ENCODE measurements at places on chromosomes 3 and 15.

GRCh38 chr15:68440136-68440535 lies 8.2 kb upstream of the ITGA11 start:
- no peak for DNase-seq

DNA sequence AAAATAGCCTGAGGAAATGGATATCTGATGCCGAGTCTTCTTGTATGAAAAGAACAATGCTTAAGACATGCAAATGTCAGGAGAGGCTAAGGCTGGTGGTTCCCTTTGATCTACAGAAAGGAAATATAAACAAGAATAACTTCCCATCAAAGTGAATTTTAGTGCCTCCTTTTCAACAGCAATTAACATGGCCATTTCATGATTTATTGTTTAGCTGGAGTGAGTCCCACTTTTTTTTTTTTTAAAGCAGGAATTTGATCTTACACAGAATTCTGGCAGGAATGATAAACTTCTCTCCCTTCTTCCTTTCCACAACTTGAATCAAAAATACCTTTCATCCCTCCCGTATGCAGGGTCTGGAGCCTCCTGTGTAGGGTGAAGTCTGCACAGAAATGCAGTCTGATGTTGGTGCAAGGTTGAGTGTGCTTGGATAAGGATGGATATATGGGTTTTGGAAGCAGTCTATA lies 287.0 kb downstream of the MEX3B start:
- no peak for DNase-seq

DNA sequence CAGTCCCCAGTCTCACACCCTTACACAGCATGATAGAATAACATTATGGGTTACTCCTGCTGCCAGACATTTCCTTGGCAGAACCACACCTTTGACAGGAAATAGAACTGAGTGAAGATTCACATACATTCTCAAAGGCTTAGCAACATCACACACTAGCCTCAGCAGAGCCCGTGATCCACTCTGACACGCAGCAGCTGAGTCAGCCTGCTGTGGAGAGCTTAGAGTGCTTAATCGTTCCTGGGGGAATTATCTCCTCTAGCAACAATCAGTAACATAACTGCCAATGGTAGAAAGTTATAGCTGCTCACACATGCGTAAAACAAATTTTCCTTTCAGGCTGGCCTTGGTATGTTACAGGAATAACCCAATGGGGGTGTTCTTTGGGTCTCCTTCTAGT lies 382.1 kb downstream of the GAP43 start:
- no peak for DNase-seq

DNA sequence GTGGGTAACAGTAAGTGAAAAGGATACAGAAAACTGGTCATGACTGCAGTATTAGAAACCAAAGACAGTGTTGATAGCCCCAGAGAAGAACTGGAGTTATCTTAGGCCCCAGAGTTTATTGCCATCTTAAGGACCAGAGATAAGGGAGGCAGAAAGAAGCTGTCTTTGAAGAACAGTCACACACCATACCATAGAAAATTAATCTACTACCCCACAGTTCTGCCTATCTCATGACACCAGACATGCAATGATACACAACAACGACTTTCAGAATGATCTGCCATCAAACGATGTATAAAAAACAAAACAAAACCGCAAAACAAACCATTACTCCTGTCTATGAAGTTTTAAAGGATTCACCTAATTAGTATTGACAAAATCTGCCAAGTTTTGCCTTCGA lies 9.6 kb downstream of the CPOX start:
- DNase-seq = peak; percentile 85

DNA sequence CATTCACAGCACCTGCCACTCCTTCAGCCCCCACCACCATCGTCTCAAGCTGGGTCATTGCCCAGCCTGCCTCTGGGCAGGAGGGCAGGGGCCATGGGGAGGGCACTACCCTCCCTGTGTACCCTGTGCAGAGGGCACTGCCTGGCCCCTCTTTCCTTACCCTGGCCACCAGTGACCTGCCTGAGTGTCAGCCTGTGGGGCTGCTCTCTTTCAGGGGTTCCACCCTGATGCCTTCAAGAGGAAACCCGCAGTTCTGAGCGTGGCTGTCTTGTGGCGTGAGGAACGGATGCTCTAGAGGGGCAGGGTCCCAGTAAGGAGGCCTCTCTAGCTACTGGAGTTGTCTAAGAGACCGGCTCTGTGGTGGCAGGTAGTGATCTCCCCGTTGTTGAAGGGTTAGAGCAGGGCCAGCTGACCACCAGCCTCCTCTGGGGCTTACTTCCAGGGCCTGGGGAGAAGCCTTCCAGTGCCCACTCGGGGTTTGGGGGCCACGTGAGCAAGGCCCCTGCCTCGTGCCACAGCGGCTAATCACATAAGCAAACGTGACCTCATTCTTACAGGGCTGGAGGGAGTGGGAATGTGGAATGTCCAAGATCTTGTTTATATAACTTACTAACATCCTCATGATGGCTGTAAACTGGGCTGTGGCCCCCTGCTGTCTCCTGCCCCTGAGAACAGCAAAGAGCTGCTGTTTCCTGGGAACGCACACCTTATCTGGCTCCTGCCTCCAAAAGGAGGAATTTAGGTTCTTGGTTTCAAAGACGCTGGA lies 31.4 kb upstream of the SEC13 start:
- DNase-seq = no peak

GRCh38 chr3:138935863-138936740 lies 10.8 kb downstream of the FOXL2 start:
- DNase-seq = peak; percentile 59

DNA sequence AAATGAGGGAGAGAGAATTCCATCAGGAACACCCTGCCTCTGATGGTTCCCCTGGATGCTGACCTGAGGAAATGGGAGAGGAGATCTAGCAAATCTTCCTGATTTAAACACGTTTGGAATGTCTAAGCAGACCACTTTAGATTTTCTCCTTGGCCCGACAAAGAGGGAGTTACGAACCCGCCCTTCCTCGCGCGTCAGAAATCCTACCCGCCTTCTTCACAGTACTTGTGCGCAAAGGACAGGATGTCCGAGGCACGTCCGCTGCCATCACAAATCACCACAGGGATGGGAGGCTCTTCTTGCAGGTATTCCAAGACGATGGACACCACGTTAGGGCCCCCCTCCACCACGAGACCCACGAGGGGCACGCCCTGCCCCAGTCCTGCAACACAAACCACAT lies 38.6 kb downstream of the TRPM1 start:
- DNase-seq = no peak

DNA sequence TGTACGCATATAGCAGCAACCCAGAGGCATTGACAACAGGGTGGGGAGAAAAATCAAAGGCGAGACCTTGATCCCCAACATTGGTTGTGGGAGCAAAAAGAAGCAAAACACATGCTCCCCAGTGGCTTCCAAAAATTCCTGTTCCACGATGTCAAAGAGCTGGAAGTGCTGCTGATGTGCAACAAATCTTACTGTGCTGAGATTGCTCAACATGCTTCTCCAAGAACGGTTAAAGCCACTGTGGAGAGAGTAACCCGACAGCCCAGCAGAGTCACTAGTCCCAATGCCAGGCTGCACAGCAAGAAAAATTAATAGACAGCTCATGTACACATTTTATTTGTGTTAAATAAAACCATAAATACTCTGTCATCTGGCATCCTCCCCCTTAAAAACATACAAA lies 179.9 kb upstream of the PFN2 start:
- no peak for DNase-seq

DNA sequence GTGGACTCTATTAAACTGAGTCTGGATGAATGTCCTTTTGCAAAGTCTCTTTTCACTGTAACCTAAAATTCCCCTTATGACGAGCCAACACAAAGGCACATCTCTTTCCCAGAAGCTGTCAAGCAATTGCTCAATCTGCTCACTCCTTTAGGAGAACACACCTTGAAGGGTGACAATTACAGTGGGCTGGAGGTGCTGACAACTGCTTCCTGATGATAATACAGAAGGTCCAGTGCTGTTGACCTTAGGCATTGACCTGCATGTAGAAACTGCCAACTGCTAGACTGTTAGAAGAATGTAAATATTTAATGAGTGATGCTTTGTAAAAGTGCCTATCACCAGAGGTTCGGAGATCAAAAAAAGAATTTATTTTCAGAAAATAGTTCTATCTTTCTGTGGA lies 757.7 kb downstream of the GRM7 start:
- no peak for DNase-seq

GRCh38 chr3:10925436-10926255 lies 66.9 kb upstream of the SLC6A1 start:
- no peak for DNase-seq

DNA sequence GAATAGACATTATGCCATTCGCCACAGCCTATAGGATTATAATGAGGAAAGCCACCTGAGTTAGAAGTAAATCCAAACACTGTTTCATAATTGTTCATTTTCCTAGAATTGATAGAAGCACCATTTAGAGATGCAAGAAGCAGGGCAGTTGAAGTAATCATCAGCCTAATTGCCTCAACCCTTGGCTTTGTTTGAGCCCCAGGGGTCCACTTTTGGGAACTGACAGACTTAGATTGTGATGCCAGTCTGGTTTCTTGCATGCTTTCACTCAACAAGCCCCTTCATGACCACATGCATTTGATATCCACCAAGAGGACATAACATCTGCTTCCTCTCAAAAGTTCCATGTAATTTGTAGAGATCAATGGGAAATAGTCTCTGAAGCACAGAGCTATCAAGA lies 97.2 kb upstream of the COL8A1 start:
- DNase-seq = no peak

DNA sequence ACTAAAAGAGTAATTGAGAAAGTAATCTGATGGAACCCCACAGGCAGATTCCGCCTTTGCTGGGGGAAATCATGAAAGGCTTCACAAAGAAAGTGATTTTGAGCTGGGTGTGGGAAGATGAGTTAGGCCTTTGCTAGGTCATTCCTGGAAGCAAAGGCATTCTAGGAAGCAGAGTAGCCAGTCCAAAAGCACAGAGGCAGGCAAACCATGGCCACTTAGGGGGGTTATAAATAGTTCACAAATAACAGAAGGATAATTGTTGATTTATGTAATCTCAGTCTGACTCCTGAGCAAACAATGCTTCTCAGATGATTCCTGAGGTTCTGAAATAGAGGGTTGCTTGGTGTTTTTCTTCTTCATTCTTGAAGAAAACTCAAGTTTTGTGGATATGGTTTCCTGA lies 576.3 kb downstream of the NTRK3 start:
- no peak for DNase-seq

- DNase-seq = no peak
These were observed 11.2 kb upstream of the TMEM212 start for GRCh38 chr3:171831936-171832335.

DNA sequence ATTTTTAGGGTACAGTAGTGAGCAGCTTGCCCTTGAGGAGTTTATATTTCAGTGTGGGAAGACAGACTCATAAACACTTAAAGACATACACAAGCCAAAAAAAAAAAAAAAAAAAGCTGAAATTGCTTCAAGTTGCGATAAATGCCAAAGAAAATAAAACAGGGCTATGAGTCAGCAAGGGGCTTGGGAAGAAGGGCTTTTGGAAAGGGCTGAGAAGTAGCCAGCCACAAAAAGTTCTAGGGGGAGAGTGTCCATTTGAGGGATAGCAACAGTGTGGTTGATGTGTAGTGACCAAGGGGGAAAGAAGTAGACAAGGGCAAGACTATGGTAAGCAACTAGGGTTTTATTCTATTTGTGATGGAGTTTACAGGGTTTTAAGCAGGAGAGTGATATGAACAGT lies 185.5 kb downstream of the ADAMTS9 start:
- DNase-seq = no peak

DNA sequence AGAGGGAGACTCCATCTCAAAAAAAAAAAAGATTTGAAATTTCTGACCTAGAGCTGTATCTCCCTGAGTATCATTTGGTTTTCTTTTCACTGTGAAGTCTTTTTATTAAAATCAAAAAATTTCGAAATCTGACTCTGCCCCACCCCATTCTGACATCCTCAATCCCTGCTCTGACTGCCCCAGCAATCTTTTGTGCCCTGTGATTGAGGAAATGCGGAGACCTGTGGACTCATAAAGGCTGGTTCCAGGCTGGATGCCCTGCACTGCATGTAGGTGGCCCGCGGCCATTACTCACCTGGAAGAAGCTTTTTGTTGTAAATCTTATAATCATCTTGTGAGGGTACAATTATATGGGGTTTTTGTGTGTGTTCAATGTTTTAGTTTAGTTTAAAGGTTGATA lies 147.3 kb upstream of the SEMA6D start:
- DNase-seq = no peak

DNA sequence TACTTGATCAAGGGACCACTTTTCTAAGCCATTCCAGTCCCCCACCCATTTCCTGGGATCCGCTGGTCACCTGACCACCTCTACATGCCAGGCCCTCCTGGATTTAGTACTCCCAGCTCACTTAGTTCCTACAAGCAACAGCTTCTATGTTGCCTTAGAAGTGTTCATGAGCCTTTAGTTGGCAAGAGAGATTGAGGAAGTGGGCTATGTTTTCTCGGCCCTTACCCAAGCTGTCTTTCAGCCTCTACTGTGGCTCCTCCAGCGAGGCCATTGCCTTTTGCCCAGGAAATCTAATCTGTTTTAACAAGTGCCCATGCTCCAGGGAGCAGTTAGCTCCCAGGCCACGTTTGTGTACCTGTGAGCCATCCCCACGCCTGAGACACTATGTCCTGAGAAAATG lies 4.5 kb upstream of the PRKAR2A start:
- DNase-seq = peak; percentile 16

DNA sequence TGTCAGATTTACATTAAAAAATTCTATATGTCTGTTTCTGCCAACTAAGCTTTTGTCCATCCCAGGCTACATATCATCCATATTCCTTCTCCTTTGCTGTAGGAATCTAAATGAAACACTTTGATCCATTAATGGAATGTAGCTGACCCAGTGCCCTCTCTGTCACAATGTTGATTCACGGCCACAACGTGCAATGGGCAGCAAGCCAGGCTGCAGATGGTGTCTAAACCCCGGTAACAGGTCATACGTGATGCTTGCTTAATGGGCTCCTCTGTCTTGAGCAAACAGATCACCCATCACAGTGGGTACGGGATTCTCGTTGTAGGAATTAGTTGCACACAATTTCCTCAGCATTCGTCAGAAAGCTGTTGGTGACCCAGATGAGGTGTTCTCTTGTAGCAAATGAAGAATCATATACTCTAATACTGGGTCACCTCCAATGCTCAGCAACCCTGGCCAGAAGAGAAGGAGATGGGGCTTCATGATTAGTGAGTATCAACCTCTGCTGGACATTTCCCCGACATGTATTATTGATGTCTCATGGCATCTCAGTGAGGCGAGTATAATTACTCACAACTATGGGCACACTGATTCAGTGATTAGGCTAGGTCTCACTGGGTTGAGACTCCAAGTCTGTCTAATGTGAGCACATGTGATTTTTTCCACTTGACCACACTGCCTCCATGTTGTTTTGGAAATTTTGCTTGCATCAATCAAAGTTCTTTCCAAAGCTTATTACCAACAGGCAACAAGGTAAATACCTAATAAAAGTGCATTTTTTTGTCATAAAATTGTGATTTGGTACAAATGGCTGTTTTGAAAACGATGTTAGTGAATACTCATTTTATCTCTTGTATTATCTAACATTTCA lies 12.9 kb upstream of the DCBLD2 start:
- no peak for DNase-seq

GRCh38 chr3:112170046-112170445 lies 37.0 kb upstream of the GCSAM start:
- no peak for DNase-seq

GRCh38 chr3:146507331-146508120 lies 36.9 kb downstream of the PLSCR1 start:
- DNase-seq = no peak

- no peak for DNase-seq
These were observed 43.9 kb downstream of the BHLHE40 start for GRCh38 chr3:5022966-5023776.

Data from common myeloid progenitor, CD34-positive (primary cell).